Breast epithelium (tissue), 4 donors: ENCODE measurements at places on chromosomes 13 and 19. TPM values are rescaled to one million over a fixed set of nuclear protein-coding genes. Genes with fewer than 3 reads are reported as not detected.
A peak's percentile ranks its signal among the peaks of the same experiment; 100 is the strongest.

Gene TBCB
- 124 TPM for total RNA-seq

Gene ZNF506
- 57.8 TPM for total RNA-seq

Gene BTBD2
- 67.2 TPM for total RNA-seq

Gene IGFL3
- total RNA-seq, result not detected

Gene F10
- 5.1 TPM for total RNA-seq

Gene C5AR2
- 8.8 TPM for total RNA-seq

GRCh38 chr19:13838435-13839129, 38.4 kb upstream of the NANOS3 start:
- no peak for DNase-seq
- peak overlapping the region; percentile 96 for H3K4me3 ChIP-seq
- H3K27ac ChIP-seq, result peak overlapping the region; percentile 100
- H3K27me3 ChIP-seq, result no peaks in the 10 kb centered on the region
- H3K36me3 ChIP-seq, result no peaks in the 10 kb centered on the region
- H3K4me1 ChIP-seq, result peaks cover 35% of the 10 kb centered on the region

- no peaks in the 10 kb centered on the region for H3K27me3 ChIP-seq
- H3K36me3 ChIP-seq, result no peaks in the 10 kb centered on the region
- H3K27ac ChIP-seq, result no peak overlapping the region
- H3K4me1 ChIP-seq, result no peaks in the 10 kb centered on the region
Measured at GRCh38 chr13:75694722-75695121, 58.6 kb downstream of the LMO7 start.

GRCh38 chr19:18712981-18713380, 29.5 kb downstream of the CRTC1 start:
- H3K36me3 ChIP-seq, result no peaks in the 10 kb centered on the region
- peaks cover 2% of the 10 kb centered on the region for H3K4me1 ChIP-seq

- H3K27ac ChIP-seq, result no peak overlapping the region
- DNase-seq, result no peak
Measured at GRCh38 chr13:78602561-78603239, 652 bp downstream of the POU4F1 start.

DNA sequence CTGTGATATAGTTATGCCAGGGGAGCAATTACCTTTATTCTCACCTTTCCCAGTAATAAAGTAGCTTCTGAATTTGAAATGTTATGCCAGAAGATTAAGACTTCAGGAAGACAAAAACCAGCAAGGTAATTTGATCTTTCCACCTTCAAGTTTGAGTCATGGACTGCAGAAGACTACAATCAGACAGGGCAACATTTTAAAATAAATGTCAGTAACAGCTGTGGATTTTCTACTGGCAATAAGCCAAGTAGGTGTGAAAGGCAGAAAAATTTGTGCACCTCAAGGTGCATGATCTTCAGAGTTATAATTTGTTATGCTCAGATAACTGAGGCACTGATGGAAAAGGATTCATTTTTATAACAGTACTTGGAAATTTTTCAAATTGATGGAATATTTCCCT, 54.9 kb downstream of the SLITRK1 start:
- no peak overlapping the region for H3K4me3 ChIP-seq
- H3K4me1 ChIP-seq, result no peaks in the 10 kb centered on the region
- DNase-seq, result no peak

GRCh38 chr19:55112777-55113569, 4.5 kb downstream of the PPP1R12C start:
- no peaks in the 10 kb centered on the region for H3K36me3 ChIP-seq
- H3K4me3 ChIP-seq, result peak overlapping the region; percentile 15
- H3K27me3 ChIP-seq, result no peaks in the 10 kb centered on the region

DNA sequence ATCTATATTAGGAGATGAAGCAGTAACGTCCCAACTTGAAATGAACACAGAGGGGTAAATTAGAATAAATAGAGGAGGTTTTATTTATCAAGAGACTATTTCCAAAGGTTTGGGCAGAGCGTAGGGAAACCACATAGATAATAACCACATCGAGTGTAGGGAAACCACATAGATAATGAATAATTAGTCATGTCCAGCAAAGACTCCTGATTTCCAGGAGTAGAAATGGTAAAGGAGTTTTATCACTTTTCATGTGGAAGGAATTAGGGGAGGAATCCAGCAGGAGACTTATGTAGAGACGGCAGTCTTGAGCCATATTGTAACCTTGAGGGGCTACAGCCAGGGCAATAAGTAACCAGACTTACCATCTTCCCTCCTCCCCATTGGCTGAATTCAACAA, 136.3 kb upstream of the CSNK1A1L start:
- no peak overlapping the region for H3K27ac ChIP-seq
- no peak overlapping the region for H3K4me3 ChIP-seq
- no peak for DNase-seq
- no peaks in the 10 kb centered on the region for H3K4me1 ChIP-seq

DNA sequence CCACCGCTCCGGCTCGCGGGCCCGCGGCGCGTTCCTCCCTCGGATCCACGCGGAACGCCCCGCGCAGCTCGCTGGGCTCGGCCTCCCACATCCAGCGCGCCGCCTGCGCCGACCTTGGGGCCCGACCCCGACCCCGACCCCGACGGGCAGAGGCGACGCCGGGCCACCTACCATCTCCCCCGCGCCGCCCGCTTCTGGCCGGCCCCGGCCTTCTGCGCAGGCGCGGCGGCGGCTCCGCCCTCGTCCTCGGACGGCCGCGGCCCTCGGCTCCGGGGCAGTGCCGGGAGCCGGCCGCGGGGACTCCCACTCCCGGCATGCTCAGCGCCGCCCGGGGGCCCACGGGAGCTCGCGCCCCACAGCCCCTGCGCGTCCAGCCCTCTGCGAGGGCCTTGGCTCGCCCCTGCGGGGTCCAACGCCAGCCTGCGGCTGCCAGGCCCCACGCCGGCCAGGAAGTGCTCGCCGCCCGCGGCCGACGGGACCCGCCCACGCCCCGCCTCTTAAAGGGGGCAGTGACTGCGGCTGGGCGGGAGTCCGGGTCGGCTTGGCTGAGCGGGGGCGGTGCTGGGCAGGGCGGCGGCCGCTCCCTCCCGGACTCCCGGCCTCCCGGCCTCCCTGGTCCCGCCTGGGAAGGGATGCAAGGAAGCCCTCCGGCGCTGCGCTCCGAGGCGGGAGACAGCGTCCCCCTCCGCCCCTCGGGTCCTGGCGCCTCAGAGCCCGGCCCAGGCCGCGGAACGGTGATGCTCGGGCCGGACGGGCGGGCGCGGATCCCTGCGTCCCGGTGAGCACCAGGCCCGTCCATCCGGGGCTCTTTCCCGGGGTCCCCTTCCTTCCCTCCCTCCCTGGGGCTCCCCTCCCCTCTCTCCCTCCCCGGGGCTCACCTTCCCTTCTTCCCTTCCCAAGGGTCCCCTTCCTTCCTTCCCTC, at the start of gene DCUN1D2:
DCUN1D2 (minus strand) TSS at position 216 of the 922 bp plus-strand sequence; CDS start at position 174, 42 bp downstream.
- peak within 1 kb of the TSS; percentile 85 for H3K27ac ChIP-seq
- no peaks in the 10 kb centered on the region for H3K27me3 ChIP-seq
- peaks cover 12% of the 10 kb centered on the region for H3K4me1 ChIP-seq
- H3K4me3 ChIP-seq, result peak within 1 kb of the TSS; percentile 93
- DNase-seq, result peak; percentile 90
- H3K36me3 ChIP-seq, result no peaks in the 10 kb centered on the region

- H3K4me3 ChIP-seq, result no peak overlapping the region
- H3K36me3 ChIP-seq, result no peaks in the 10 kb centered on the region
- no peaks in the 10 kb centered on the region for H3K4me1 ChIP-seq
- no peak for DNase-seq
- no peak overlapping the region for H3K27ac ChIP-seq
Measured at GRCh38 chr13:37457612-37458011, 141.0 kb downstream of the POSTN start.

- H3K4me1 ChIP-seq, result peaks cover 9% of the 10 kb centered on the region
- no peaks in the 10 kb centered on the region for H3K27me3 ChIP-seq
- H3K36me3 ChIP-seq, result no peaks in the 10 kb centered on the region
- DNase-seq, result no peak
Measured at GRCh38 chr19:1587872-1588271, 4.8 kb downstream of the MBD3 start.

- no peak overlapping the region for H3K27ac ChIP-seq
- H3K27me3 ChIP-seq, result no peaks in the 10 kb centered on the region
- no peak overlapping the region for H3K4me3 ChIP-seq
- H3K36me3 ChIP-seq, result no peaks in the 10 kb centered on the region
- H3K4me1 ChIP-seq, result no peaks in the 10 kb centered on the region
- DNase-seq, result no peak
Measured at GRCh38 chr13:80828759-80829158, 487.8 kb upstream of the SPRY2 start.

DNA sequence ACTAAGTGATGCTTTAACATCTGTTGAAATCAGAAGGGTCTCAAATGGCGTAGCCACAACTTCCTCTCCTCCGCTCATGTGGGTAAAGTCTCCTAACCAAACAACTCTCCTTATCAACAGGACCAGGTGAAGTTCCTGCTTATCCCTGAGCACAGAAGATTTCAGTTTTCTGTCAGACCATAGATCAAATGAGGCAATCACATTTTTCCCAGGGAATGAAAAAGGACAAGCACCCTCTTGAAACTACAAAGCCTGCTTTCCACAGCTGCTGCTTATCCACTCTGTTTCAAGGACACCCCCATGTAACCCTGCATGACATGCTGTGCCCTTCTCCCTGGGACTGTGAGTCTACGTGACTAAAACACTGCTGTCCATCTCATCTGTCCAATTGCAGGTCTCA, 788.3 kb upstream of the SLITRK5 start:
- H3K27me3 ChIP-seq, result no peaks in the 10 kb centered on the region
- no peaks in the 10 kb centered on the region for H3K4me1 ChIP-seq
- H3K36me3 ChIP-seq, result no peaks in the 10 kb centered on the region
- H3K27ac ChIP-seq, result no peak overlapping the region
- DNase-seq, result no peak

DNA sequence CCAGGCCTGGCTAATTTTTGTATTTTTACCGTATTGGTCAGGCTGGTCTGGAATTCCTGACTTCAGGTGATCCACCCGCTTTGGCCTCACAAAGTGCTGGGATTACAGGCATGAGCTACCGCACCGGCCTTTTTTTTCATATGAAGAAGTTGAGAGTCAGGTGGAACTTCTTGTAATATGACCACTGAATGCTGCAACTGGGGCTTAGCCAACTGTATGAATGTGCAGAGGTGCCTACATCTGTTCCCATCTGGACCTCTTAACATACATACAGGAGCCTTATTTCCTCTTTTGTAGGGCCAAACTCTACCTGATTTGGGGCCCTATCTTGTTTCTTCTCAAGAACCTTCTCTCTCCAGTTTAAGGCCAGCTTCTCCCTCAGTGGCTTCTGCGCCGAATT, 11.9 kb upstream of the GGACT start:
- no peak overlapping the region for H3K4me3 ChIP-seq
- no peaks in the 10 kb centered on the region for H3K27me3 ChIP-seq
- no peak overlapping the region for H3K27ac ChIP-seq
- H3K4me1 ChIP-seq, result no peaks in the 10 kb centered on the region
